GM23248 (cell line): ENCODE measurements at places on chromosomes 7 and 10. TPM values are rescaled to one million over a fixed set of nuclear protein-coding genes. Genes with fewer than 3 reads are reported as not detected.

Gene ASAH2
- 1.8 and 3.4 TPM in 2 replicates for polyA plus RNA-seq

Gene SLC13A1
- polyA plus RNA-seq: not detected in 2 replicates

Gene PPP1R17
- 0.20 and 0.29 TPM in 2 replicates for polyA plus RNA-seq

Gene TRIM50
- not detected in 2 replicates for polyA plus RNA-seq

Gene SEC31B
- 2.2 and 4.5 TPM in 2 replicates for polyA plus RNA-seq

Gene OGDHL
- polyA plus RNA-seq: not detected in 2 replicates

GRCh38 chr10:124999433-125000365, 57.8 kb downstream of the ZRANB1 start:
- peak; percentile 96 for DNase-seq

GRCh38 chr10:372566-372965, 237.3 kb downstream of the ZMYND11 start:
- no peak for DNase-seq

DNA sequence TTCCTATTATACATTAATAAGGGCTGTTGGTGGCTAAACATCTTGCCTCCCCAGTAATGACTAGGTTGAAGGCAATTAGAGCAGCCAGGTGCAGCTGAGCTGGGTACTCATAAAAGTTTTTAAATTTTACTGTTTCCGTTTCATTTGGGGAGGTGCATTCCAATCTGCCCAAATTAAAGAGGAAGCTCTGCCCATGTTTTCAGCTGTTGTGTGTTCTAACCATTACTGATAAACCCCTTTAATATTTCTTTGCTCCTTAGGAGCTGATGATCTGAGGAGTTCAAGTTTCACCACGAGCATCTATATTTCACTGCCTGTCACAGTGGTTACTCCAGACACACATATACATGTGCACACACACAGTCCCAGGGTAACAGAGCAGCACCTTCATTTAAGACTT, 94.4 kb downstream of the JAZF1 start:
- no peak for DNase-seq

DNA sequence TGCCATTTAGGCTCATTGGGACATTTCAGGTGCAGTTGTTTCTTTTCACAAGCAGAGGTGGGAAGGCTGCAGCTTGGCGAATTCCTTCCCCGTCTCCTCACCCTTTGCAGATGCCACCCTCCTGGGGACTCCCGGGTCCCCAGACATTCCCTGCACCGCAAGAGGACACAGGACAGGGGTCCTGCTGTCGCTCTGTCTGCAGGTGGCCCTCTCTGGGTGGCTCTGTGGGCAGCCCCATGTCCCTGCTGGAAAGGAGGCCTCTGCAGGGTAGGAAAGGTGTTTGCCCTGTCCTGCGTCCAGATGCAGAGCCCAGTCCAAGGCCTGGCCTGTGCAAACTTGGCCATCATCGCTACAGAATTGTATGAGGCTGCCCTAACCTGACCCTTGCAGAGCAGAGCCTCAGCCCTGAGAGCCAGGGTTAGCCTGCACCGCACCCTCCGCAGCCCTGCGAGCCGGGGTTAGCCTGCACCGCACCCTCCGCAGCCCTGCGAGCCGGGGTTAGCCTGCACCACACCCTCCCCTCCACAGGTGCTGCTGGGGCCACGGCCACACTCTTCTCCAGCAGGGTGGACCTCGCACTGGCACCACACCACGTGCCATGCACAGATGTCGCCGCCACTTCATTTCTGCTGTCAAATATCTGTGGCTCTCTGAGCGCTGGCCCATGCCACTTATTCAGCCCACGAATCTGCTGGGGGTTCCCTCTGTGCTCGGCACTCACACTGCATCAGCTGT, 61.0 kb downstream of the CFAP46 start:
- DNase-seq: no peak

DNA sequence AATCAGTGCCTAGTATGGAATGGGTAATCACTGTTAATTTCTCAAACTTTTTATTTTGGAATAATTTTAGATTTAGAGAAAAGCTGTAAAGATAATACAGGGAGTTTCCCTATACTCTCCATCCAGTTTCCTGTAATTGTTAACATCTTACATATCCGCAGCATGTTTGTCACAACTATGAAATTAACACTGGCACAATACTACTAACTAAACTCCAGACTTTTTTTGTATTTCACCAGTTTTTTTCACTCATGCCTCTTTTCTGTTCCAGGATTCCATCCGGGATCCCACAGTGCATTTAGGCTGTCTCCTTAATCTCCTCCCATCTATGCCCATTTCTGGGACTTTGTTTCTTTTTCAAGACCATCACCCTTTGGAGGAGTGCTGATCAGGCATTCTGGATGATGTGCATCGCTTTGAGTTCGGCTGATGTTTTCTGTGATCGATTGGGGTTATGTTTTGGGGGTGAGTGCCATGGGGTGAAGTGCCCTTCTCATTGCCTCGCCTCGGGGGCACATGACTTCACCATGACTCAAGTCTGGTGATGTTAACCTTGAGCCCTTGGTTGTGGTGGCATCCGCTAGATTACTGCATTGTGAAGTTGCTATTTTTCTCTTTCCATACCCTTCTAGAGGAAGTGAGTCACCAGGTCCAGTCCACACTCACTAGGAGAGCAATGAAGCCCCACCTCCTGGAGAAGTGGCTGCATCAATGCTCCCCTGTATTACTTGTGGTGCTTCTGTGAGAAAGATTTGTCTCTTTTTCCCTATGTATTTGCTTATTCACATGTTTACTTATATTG, 43.9 kb upstream of the GRB10 start:
- peak; percentile 93 for DNase-seq

- no peak for DNase-seq
Observed at GRCh38 chr10:86650151-86650550, 4.2 kb upstream of the OPN4 start.

GRCh38 chr10:12405342-12406320, 56.3 kb downstream of the CAMK1D start:
- no peak for DNase-seq

DNA sequence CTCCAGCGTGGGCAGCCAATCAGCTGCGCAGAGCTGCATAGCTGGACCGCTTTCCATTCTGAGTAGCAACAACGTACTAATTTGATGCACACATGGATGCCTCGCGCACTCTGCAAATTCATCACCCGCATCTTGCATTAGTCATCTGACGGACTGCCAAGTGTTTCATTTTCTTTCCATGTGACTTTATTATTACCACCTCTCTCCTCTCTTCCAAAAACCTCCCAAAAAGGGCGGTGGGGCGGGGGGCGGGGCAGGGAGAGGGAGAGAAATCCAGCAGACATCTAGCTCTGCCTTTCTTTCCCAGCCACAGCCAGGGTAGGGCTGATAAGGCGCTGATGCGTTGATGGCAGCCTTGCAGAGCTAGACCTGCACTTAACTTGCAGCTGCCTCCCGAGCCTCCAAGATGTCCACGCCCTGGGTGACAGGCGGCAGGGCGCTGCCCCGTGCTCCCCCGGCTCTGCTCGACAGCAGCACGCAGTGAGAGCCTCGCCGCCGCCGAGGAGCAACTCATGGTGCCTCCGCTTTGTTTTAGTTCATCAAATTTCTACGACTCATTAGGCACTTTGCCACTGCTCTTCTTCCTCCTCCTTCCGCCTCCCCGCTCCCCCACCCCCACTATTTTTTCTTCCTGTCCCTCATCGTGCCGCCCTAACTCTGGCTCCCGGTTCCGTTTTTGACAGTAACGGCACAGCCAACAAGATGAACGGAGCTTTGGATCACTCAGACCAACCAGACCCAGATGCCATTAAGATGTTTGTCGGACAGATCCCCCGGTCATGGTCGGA, 147.3 kb downstream of the CELF2 start:
- peak; percentile 93 for DNase-seq

GRCh38 chr10:14820010-14820774, 17.6 kb downstream of the CDNF start:
- DNase-seq: peak; percentile 84

GRCh38 chr7:134355927-134356326, 39.2 kb upstream of the SLC35B4 start:
- peak; percentile 69 for DNase-seq

- no peak for DNase-seq
Observed at GRCh38 chr10:18303851-18304801, 163.9 kb downstream of the CACNB2 start.

DNA sequence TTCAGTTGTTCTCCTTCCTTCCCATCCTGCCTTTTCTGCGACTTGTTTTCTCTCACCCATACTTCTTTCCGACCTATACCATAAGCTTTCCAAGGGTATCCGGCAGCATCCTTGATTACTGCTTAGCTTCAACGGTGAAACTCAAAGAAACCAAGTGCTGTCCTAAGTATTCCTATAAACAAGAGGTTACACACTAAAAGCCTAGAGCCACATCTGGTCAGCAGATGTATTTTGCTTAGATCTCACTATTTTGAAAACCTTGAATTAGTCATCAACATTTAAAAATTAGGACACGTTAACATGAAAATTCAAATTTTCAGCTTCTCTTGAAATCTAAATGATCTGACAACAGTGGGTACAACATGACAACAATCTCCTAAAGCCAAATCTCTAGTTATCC, 20.0 kb downstream of the ARHGAP21 start:
- DNase-seq: peak; percentile 86

GRCh38 chr7:102202556-102202955, 84.1 kb upstream of the SH2B2 start:
- no peak for DNase-seq

DNA sequence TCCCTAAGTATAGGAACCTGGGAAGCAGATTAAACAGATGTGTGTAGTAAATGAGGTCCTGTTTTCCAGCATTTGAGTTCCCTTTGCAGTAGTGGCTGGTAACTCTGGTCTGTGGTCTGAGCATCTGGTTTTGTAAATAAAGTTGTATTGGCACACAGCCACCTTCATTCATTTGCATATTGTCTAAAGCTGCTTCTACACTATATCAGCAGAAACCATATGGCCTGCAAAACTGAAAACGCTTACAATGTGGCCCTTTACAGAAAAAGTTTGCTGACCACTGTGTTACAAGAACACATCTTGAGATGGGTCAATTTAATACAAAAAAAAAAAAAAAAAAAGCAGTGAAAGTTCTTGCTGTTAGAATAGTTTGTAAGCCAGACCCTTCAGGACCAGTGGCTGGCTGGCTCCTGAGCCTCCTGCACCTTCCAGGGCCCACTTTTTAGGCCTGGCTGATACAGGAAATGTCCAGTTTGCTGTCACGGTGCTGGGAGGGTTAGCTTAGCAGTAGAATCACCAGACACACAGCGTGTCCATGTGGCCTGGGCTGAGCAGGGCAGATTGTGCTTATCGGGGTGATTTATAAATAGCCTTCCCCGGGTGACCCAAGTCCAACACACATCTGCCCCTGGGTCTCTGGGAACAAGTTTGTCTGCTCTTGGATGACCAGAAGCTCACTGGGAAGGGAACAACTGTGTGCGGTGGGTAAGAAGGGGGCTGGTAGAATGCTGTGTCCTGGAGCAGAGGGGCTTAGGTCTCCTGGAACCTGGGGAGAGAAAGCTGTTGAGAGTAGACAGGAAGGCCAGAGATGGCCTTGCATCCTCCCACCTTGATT, 1.4 kb downstream of the C10orf71 start:
- DNase-seq: no peak

DNA sequence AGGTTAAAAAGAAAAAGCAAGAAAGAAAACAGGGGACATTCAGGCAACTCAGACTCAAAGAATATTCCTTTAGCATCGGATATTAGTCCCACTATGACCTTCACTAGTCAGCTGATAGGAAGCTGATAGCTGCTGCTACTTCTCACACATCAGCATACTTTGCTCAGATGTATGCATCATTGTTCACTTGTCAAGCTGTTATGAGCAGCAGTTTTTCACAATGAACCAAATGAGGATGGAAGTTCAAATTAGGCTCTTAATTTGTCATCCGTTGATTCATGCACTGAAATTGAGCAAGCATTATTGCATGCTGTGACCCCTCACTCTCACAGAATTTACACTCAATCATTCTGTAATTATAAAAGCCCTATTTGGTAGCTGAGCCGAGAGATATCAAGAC, 257.7 kb downstream of the SNX13 start:
- peak; percentile 53 for DNase-seq

GRCh38 chr7:4845740-4846142, 16.1 kb downstream of the PAPOLB start:
- peak; percentile 68 for DNase-seq

- no peak for DNase-seq
Observed at GRCh38 chr7:149477494-149478443, 16.9 kb upstream of the ZNF777 start.
